ENCODE measurements at places on chromosomes 11 and 22.

GRCh38 chr11:103234974-103235373, 125.7 kb downstream of the DYNC2H1 start:
- no peak for DNase-seq

DNA sequence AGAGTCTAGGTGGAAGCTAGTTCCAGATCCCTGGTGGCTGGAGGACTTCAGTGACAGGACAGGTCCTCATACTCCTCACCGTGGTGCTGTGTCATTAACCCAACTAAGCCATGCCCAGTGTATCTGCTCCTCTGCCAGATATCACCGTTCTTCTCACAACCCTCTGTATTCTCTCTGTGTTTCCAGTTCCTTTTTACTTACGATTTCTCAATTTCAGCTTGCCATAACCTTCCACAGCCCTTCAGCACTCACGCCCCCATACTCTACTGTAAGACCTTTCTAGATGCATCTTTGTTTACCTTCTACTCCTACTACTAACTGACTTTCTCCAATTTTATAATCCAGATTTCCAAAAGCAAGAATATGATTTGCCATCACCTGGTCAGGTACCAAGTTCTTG, 26.1 kb upstream of the RIC3 start:
- DNase-seq: no peak

- no peak for DNase-seq
These were observed 3.9 kb downstream of the LRRC10B start for GRCh38 chr11:61512435-61512834.

DNA sequence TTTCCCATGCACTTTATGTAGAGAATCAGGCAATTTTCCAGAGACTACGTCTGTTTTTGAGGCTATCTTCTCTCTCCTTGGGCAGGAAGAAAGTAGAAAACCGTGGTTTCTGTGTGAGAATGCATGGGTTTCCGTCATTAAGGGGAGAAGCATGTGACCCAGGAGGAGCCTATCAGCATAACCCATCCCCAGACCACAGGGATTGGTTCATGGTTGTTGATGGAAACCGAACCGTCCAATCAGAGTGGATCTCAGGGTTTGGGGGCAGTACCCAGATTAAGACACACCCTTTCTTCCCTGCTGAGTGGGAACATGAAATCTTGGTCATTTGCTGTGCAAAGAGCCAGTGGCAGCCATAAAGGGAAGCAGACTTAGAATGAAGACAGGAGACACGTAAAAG, 517.8 kb downstream of the MN1 start:
- peak; percentile 2 for DNase-seq

- DNase-seq: no peak
These were observed 10.6 kb downstream of the LHFPL7 start for GRCh38 chr22:24935771-24936483.

DNA sequence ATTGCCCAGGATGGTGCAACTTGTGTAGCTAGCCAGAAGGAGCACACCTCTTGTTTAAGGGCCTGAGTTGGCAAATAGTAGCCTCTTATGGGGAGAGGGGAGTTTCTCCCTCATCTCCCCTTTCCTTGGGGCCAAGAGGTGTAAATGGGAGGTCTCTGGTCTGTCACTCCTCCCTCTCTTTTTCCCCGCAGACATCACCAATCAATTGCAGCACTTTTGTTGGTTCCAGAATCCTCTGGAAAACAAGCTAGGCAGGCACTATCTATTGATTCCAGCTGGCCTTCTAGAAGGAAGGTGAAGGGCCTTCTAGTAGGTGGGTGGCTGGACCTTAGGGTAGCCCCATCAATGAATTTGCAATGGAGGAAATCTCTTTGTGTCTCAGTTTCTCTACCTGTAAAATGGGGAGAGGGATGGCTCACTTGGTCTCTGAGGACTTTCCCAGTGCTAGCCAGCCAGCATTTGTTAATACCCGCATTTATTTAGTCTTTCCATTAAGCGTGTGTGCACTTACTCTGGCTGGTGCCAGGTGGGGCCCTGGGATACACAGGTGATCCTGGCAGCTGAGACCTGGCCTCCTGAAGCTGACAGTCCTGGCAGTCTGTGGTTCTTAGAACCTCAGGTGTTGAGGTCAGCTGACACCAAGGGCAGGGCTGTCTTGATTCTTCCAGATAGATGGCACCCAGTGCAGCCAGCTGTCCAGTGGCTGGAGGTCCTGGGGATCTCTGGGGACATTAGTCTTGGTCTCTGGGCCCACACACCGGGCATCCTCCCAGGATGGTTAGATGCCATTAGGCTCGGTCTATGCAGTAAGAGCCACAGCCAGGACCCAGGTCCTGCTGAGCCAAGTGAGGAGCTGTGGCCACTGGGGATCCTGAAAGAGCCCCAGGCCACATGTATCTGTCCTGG, 51.7 kb downstream of the TSPAN18 start:
- DNase-seq: no peak

- DNase-seq: peak; percentile 79
These were observed 16.6 kb downstream of the ASCC2 start for GRCh38 chr22:29821291-29822016.

GRCh38 chr11:84855508-84856245, 771.5 kb downstream of the DLG2 start:
- no peak for DNase-seq

DNA sequence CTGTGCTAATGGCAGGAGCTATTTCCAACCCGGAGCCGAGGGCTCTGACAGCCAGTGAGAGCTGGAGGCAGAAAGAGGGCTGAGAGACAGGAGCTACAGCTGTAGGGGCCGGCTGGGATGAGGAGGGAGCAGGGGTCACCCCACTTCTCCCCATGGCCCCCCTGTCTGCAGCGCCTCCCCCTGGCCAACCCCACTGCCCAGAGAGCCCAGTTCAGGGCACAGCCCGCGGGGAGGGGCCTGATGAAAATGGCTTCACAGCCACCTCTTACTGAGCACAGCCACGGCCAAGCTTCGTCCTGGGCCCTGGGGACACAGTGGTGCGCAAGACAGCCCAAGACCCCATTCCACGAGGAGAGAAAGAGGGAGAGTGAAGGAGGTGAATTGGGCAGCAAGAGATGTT, 27.9 kb downstream of the RPL3 start:
- no peak for DNase-seq

DNA sequence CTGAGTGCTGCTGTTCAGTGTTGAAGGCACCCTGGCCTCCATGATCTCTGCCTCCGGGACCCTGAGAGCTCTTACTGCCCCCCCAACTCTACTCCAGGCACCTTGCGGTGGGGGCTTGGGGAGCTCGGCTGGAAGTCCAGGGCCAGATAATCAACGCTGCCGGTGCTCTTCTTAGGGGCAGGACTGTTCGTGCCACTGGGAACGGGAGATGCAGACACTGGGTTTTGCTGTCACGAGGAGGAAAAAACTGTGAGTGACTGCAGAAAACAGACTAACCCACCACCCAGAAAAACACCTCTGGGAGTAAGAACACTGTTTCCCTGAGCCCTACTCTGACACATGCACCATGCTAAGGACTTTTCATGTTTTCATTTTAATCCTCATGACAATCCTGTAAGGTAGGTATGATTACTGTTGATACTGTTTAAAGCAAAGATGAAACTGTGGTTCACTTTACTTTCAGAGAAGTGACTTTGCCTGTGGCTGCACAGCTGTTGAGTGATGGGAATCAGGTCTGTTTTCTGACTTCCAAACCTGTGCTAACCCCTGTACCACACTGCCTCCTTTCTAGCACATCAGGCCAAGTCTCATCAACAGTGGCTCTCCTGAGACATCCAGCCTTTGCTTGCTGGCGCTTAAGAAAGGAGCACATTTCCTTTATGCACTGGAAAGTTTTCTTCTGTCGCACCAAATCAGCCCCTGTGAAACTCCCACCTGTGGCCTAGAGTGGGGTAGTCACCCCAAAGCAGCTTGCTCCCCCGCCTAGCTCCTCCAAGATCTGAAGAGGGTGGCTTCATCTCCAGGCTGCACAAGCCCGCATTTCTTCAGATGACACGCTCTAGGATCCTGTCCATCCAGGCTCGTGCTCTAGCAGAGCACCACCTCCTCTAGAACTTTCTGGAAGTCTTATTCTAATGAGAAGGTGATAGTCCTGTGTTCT, 31.8 kb downstream of the USP35 start:
- DNase-seq: no peak

- no peak for DNase-seq
These were observed 30.3 kb downstream of the UVRAG start for GRCh38 chr11:75845324-75845723.

DNA sequence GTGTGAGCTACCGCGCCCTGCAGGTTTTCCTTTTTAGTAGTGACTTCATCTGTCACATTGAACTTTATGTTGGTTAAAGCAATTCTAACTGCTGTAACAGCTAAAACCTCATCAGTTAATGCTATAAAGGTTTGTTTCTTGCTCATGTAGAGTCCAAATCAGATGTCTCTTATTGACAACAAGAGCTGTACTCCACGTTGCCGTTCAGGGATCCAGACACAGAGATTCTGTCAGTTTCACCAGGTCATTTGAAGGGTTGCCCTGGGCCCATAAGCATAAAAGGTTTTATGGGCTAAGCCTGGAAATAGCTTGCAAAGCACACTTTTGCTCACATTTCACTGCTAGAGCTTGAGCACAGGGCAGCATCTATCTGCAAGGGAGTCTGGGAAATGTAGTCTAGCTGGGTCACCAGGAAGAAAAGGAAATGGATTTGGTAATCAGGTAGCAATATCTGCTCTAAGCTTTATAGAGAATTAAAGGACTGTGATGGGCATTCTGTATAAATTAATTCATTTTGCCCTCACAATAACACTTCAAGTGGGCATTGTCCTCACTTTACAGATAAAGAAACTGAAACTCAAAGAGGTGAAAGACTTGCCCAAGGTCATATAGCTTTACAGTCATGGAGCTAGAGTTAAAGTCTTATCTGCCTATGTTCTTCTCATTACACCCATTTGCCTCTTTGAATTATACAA, 25.2 kb upstream of the PTPRJ start:
- no peak for DNase-seq

GRCh38 chr11:1508986-1509385, 22.4 kb upstream of the MOB2 start:
- no peak for DNase-seq

DNA sequence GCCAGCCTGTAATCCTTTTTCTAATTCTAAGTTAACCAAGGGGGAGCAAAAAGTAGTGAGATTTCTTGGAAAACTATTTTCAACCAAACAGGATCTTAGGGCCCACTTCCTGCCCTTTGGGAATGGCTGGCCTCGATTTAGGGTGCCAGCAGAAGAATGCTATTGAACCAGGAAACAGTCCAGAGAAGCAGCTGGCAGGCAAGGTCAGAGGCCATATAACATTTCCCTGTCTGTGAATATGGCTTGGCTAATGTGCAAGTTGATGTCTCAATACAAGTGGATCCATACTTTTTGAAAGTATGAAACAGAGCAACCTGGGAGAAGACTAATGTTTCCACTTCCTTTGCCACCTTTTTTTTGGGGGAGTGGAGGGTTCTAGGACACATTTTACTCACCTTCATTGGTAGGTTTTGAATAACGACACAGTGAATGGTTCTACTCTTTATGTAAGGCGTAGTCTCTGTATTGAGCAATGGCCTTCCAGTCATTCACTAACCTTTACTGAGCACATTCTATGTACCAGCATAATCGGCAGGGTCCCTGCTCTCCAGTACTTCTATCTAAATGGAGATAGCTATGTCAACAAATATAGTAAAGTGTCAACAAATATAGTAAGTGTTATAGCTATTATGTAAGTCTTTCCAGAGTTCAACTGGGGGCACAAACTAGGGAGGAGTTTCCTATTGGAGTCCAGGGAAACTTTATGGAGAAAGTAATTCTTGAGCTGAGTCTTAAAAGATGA, 34.2 kb upstream of the RRM1 start:
- DNase-seq: no peak

DNA sequence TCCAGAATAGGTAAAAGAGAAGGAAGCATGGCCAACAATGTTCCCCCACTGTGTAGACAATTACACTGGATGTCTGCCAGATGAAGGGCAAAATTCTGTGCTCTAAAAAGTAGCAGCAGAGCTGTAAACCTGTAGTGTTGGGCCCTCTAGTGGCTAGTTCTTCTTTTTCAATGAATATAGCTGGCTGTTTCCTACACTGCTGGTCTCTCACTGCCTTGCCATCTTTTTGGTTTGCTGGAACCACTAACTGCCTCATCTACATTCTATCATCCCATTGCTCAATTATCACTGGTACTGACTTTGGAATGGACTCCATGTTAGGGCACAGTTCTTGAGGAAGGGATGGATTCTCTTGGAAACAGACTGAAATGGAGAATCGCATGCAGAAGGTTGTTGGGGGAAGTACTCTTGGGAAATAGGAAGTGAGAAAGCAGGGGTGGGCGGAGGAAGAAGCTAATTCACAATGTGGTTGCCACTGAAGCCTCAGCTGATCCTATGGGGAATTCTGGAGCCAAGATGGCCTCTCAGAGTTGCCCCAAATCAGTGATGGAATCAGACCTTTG, 17.9 kb downstream of the KCNE3 start:
- peak; percentile 89 for DNase-seq

DNA sequence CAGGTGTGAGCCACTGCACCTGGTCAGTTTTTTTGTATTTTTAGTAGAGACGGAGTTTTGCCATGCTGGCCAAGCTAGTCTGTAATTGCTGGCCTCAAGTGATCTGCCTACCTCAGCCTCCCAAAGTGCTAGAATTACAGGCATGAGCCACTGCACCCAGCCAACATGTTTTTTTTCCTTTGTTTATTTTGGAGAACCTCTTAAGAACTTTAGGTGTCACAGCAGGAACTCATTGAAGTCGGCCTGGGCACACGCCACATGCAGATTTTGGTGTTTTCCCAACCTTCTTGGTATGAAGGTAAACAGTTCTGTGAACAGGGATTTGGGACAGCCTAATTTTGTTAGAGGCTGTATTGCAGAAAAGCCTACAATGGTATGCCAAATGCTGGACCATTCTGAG, 9.4 kb downstream of the DIXDC1 start:
- no peak for DNase-seq

DNA sequence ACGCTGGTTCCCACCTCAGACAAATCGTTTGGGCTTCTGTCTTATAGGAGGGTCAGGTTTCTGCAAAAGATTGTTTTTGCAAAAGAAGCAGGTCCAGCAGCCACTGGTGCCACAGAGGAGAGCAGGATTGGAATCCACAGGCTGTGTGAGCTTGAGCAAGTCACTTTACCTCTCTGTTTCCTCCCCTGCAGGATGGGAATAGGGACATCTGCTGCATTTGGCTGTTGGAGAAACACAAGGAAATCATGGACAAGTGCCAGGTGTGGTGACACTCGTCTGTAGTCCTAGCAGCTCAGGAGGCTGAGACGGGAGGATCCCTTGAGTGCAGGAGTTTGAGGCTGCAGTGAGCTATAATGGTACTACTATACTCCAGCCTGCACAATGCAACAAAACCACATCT, 422.6 kb downstream of the MN1 start:
- DNase-seq: no peak

DNA sequence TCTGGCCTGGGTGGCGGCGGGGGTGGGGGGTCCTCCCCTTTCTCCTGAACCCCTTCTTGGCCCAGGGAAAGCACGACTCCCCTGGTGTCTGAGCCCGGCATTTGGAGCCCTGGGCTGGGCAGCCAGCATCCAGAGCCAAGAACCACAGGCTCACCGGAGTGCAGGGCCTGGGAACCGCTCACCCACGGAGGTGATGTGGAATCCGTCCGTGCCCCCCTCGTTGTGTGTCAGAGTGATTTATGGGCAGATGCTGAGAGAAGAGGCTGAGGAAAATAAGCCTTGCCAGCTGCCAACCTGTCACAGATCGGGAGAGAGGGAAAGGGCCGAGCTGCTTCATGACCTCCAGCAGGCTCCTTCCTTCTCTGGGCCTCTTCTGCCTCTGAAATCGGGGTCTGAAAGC, 33.7 kb downstream of the WNT11 start:
- no peak for DNase-seq

- no peak for DNase-seq
These were observed 519.6 kb downstream of the NTM start for GRCh38 chr11:131889760-131890581.

- peak; percentile 46 for DNase-seq
These were observed 1.7 kb downstream of the EP300 start for GRCh38 chr22:41094041-41094593.

All from KBM-7 (cell line).